ENCODE measurements at places on chromosomes 16 and 17. TPM values are rescaled to one million over a fixed set of nuclear protein-coding genes. Genes with fewer than 3 reads are reported as not detected.

XAF1 gene
- 162 TPM for total RNA-seq

FBXO47 gene
- under 0.01 TPM for total RNA-seq

CCDC40 gene
- 3.1 TPM for total RNA-seq

C17orf100 gene
- under 0.01 TPM for total RNA-seq

KRTAP4-8 gene
- not detected for total RNA-seq

KRTAP1-5 gene
- not detected for total RNA-seq

TMEM88 gene
- 0.36 TPM for total RNA-seq

ZG16B gene
- not detected for total RNA-seq

HS3ST4 gene
- total RNA-seq = not detected

TBC1D28 gene
- not detected for total RNA-seq

DPEP3 gene
- total RNA-seq = not detected

VWA3A gene
- total RNA-seq = under 0.01 TPM

All from melanocyte of skin (primary cell).